ENCODE measurements at places on chromosomes 3 and 15.

GRCh38 chr15:89578146-89578545, 2.9 kb downstream of the TICRR start:
- no peak for DNase-seq

DNA sequence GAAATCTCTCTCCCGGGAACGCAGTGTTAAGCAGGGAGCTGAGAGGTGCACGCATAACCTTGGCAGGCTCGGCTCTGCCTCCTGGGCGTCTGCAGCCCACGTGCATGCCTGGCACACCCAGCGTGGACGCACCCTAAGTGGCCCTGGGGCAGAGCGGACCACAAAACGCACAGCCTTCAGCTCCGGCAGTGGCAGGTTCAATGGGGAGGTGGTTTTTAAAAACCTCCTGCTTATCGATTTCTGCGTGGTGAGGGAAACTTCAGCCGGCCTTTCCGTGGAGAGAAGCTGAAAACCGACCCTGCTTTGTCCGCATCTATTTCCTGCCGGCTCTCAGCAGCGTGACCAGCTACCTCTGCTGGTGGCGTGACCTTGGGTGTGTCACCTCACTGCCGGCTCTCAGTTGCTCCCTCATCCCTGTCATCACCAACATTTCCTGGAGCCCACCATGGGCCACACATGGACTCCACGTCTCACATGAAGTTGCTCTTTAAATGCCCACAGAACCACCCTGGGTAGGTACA, 134.8 kb upstream of the MEF2A start:
- DNase-seq, result no peak

GRCh38 chr3:12286927-12287726, 1.7 kb upstream of the PPARG start:
- DNase-seq, result peak; percentile 58

DNA sequence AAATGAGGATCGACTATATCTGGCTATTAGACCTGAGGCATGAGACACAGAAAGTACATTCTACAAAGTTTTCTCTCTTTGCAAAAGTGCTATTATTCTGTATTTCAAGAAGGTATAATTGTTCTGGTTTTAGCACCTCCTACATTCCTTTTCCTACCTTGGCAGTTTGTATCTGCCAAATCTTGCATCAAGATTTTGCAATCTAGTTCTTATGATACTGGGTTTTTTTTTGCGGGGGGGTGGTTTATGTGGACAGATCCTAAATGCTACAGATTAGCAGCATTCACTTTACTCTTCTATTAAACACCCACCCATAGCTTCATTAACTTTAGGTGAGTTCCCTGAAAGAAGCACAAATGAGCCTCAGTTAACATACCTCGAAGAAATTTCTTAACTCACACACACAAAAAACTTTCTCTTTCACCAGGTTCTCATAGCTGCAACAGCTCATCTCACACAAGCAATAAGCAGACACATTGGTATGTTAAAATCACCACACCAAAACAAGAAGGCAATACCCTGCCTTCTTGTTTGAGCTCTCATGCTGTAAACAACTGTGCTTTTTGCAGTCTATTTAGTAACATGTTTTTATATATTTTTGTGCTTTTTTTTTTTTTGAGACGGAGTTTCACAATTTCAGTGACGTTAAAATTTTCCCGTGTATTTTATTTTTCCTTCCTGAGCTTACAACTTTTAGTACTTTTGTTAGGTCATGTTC, 73.0 kb upstream of the VGLL4 start:
- DNase-seq, result no peak
